RPMI7951 (cell line): ENCODE measurements at places on chromosomes 1 and 21. TPM values are rescaled to one million over a fixed set of nuclear protein-coding genes. Genes with fewer than 3 reads are reported as not detected.

GRCh38 chr1:156383023-156383422, 14.0 kb downstream of the RHBG start:
- DNase-seq: peak; percentile 52

GRCh38 chr1:178051071-178051470, 42.8 kb upstream of the RASAL2 start:
- no peak for DNase-seq

GRCh38 chr1:233909195-233909594, 4.7 kb downstream of the SLC35F3 start:
- peak; percentile 98 for DNase-seq

DNA sequence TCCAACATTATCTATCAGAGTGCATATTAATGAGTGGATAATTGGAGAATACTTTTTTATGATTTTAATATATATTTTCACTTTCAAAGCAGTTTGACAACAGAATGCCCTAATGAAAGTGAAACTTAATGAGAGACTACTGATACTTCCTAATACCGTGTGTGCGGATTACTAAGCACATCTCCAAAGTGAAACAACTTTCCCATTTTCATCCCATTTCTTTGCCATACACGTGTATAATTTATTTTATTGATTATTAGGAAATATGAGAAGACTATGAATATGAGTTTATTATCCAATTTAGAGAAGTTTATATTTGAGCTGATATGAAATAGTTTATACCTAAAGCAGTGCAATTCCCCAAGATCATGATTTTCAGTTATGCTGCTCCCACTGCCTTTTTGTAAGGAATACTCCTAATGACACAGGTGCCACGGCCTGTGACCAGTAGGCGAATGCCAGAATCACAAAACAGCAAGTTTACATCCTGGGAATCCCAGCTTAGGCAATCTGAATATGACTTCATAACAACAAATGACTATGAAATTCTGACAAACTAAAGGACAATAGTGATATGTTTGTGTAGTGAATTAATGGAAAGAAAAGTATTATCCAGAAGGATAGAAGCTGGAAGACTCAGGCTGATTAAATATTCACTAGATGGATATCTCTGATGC, 202.9 kb downstream of the NCAM2 start:
- peak; percentile 17 for DNase-seq

GRCh38 chr21:41827951-41828883, 50.9 kb downstream of the PRDM15 start:
- peak; percentile 33 for DNase-seq

- no peak for DNase-seq
Observed at GRCh38 chr21:45202889-45203288, 84.8 kb downstream of the POFUT2 start.

DNA sequence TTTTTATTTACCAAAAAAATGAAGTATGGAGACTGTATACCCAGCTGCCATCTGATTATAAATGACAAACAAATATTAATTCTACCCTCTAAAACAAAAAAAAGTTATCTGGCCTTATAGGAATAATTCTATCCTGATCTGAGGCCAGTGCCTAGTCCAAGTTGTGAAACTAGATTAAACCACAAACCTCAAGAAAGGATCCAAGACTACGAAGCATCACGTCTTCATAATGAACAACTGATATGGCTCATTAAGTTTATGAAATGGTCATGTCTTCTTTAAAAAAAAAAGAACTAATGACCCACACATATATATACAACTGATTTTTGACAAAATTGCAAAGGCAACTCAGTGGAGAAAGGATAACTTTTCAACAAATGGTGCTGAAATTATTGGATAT, 32.4 kb upstream of the CTTNBP2NL start:
- DNase-seq: no peak

- no peak for DNase-seq
Observed at GRCh38 chr21:44952929-44953627, 13.2 kb downstream of the SLX9 start.

DNA sequence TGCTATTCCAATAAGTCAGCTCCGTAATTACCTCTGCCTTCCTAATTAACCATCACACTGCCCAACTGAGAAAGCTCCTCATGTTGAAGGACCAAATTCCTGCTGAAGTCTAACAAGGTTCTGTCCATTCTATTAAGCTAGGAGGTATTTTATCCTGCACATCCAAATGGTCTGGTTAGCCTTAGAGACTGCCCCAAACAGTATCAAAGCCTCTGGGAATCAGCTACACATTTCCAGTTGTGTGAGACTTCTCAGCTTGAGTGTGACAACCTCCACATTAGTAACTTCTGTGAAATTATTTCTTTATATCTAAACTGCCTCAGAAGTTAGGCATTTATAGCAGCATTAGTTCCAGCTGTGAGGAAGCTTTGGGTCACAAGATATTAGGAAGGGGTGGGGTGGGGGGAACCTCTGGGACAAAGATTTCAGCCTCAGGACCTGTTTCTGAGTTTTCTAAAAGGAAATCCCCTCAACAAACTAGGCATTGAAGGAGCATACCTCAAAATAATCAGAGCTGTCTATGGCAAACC, 150.5 kb upstream of the DUSP10 start:
- DNase-seq: no peak

GRCh38 chr1:176602388-176603004, 139.5 kb downstream of the PAPPA2 start:
- DNase-seq: no peak

- no peak for DNase-seq
Observed at GRCh38 chr1:109650609-109651008, 5.3 kb upstream of the GSTM4 start.

DNA sequence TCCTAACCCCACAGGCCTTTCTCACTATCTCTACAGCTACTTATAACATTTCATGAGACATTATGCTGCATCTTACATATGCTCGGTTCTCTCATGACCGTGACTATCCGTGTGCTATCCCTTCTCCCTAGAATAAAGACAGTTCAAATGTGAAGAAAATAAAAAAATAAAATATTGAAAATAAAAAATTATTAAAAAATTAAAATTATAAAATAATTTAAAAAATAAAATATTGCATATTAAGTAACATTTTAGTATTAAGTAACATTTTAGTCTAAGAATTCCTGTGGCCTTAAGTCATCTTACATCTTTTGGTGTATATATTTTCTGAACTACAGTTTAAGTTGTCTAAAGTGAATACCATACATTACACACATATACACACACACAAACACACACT, 415.5 kb downstream of the DPYD start:
- no peak for DNase-seq

DNA sequence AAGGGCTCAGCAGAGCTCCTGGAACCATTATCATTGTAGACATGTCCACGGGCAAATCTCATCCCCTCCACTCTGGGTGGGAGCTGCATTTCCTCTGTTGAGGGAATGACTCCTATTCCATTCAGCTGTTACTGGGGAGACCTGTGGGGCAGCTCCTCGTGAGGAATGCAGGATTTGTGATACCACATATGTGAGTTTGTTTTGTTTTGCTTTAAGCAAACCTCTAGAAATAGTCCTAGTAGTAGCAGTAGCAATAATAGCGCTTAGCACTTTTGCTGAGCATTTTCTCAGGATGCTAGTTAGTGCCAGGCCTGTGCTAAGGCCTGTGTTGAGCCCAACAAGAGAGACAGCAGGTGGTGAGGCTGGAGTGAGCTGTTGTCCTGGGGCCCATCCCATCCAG, 10.8 kb downstream of the OLIG1 start:
- no peak for DNase-seq

DNA sequence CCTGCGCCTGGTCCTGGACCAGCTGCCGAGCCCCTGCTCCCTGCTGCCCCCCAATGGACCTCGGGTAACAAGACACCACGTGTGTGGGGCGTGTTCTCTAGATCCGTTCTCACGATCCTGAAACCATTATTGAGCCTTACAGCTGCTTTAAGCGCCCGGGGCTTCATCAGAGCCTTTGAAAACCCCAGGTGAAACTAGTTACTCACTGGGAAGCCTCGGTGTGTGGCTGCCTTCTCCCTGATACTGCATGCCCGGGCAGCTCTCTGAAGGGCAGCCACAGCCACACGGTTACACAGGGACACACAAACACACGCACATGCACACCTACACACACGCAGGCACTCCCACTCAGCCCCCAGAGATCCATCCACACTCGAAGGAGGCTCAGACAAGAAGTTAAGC, 5.3 kb downstream of the HES2 start:
- DNase-seq: peak; percentile 70

GRCh38 chr1:99198393-99198792, 65.9 kb upstream of the PLPPR4 start:
- DNase-seq: no peak

DNA sequence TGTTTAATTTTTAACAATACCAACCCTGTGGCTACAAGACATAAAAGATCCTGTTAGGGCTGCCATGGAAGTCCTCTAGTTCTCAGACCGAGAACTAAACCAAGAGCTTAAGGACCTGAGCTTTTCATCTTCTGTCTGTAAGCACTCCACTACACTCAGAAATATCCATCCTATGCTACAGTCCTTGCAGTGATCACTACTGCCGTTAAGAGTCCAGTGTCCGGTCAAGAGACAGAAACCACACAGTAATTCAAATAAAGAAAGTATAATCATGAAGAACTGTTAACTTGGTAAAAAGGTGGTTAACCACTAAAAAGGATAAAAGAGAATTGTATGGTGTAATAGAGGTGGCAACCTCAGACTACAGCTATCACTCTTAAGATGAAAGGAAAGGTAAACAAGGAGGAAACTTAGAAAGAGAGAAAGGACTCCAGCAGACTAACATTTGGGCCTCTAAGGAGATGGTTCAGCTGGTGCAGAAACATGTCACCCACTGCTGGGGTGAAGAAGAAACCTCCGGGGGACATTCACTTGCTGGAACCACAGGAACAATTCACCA, 22.1 kb upstream of the PRDX6 start:
- DNase-seq: no peak

- no peak for DNase-seq
Observed at GRCh38 chr21:42535602-42536171, 22.0 kb downstream of the SLC37A1 start.

DNA sequence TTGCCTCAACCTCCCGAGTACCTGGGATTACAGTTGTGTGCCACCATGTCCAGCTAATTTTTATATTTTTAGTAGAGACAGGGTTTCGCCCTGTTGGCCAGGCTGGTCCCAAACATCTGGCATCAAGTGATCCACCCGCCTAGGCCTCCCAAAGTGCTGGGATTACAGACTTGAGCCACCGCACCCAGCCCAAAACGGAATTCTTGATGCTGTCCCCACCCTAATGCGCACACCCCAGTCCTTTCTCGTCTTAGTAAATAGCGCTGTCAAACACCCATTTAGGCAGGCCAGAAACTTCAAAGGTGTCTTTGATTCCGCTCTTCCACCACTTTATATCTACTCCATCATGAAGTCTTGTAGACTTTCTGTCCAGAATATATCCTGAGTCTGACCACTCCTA, 35.1 kb downstream of the ITSN1 start:
- no peak for DNase-seq

DNA sequence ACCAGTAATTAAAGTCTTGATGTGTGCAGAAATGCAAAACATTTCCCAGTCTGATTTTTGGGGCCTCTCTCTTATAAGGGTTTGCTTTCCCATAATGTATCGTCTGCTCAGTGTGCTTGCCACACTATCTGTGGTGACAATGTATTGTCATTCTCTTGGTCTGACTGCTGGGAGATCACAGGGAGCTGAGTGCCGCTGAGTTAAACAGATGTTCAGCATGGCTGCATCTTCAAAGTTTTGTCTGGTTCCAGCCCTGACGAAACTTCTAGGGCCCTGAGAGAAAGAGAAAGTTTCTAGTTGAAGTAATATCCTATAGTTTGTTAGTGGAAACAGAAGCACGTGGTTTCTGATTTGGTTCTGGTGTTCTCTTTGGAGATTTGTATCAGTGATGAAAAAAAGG, 42.6 kb downstream of the DNM3 start:
- no peak for DNase-seq

- DNase-seq: no peak
Observed at GRCh38 chr1:222263791-222264190, 284.1 kb downstream of the HHIPL2 start.

- DNase-seq: peak; percentile 83
Observed at GRCh38 chr1:97340951-97341350, 579.9 kb downstream of the DPYD start.

DNA sequence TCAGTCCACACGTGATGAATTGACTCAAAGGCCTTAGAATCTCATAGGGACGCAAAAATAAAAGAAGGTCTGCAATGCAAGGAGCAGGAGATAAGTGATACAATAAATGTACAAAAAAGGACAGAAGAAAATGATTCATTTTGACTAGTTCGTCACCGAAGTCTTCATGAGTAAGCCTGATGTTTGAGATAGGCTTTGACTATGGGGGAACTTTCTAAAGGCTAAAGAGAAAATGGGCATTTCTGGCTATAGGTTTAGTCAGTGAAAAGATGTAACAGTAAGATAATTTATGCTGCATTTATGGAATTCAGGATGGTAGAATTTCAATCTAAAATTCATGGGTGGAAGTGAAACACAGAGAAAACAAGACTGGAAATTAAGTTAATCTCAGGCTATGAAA, 163.0 kb downstream of the ADGRL4 start:
- no peak for DNase-seq

Gene ARPC5
- total RNA-seq: 182 and 204 TPM in 2 replicates

Gene HSD3B2
- total RNA-seq: 0.12 TPM in 1 of 2 replicates, not detected in the other

Gene RNF223
- total RNA-seq: not detected in 2 replicates

Gene EVA1B
- total RNA-seq: 78.7 and 112 TPM in 2 replicates

Gene DNAH14
- 19.5 and 19.7 TPM in 2 replicates for total RNA-seq

Gene PM20D1
- not detected in 2 replicates for total RNA-seq

Gene TEX38
- total RNA-seq: not detected in 2 replicates
